CD8-positive, alpha-beta T cell (primary cell): ENCODE measurements at places on chromosomes 11 and 22. TPM values are rescaled to one million over a fixed set of nuclear protein-coding genes. Genes with fewer than 3 reads are reported as not detected.

- no peak for DNase-seq
Measured at GRCh38 chr11:126725043-126725442, 275.5 kb downstream of the KIRREL3 start.

GRCh38 chr22:28951530-28951929, 68.2 kb downstream of the ZNRF3 start:
- DNase-seq = no peak

- no peak for DNase-seq
Measured at GRCh38 chr22:31754813-31755212, 994 bp downstream of the DEPDC5 start.

DNA sequence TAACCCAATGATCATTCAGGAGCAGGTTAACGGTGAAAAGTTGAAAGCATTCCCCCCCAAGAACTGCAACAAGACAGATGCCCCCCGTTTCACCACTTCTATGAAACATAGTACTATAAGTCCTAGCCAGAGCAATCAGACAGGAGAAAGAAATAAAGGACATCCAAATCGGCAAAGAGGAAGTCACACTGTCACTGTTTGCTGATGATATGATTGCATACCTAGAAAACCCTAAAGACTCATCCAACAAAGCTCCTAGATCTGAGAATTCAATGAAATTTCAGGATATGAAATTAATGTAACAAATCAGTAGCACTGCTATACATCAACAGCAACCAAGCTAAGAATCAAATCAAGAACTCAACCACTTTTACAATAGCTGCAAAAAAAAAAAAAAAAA, 32.8 kb downstream of the PIWIL3 start:
- no peak for DNase-seq

DNA sequence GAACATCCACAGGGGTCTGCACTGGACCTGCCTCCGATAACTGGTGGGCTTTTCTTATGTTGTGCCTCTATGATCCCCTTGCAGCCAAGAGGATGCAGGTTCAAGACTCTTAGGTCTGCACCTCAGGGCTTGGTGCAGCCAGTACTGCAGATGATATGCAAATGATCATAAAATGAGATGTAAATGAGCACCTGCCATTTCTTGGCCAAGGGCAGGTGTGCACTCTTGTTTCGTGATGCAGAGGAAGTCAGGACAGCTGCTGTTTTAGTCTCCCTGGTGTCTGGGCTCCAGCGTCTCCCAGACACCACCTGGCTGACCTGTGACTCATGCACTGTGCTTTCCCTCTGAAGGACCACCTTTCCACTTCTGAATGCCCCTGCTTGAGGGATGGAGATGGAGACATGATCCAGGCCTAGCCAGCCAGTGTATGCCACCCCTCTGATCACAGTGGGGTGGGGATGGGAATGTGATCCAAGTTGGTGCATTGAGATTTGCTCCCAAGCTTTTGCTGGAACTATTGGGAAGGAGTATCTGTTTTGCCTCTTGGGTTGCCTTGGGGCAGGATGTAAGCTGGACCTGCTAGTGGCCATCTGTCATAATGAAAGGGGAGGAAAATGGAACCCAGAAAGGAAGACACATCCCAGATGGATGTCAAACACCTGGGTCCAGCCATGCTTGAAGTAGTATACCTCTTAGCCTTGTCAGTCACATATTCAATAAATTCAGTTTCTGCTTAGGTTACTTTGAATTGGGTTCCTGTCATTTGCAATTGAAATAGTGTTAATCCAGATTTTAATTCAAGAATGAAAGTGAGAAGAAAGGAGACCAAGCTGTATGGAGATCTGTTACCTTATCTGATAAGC, 3.3 kb upstream of the KCNJ11 start:
- DNase-seq = no peak

GRCh38 chr11:68142028-68142412, 20.8 kb upstream of the CHKA start:
- DNase-seq = no peak

DNA sequence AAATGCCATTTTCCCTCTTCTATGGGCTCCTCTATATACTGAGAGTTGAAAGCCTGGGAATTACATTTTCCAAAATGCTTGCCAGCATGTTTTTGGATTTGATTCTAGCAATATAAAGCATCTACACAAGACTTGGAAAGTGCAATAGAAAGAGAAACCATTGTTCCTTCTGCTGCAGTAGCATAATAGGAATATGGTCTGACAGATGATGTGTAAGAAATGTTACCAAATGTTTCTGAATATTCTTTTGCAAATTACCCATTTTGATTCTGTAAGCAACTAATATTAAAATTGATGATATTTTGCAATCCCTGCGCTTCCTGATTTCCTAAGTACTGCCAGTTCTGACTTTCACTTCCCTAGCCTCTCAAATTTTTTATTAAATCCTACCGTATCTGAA, 61.6 kb downstream of the CASP12 start:
- DNase-seq = no peak

- DNase-seq = no peak
Measured at GRCh38 chr11:10371926-10372641, 67.2 kb downstream of the ADM start.

- DNase-seq = no peak
Measured at GRCh38 chr11:2691991-2692875, 7.6 kb downstream of the KCNQ1OT1 start.

- no peak for DNase-seq
Measured at GRCh38 chr11:3817181-3817800, 8.9 kb downstream of the PGAP2 start.

- no peak for DNase-seq
Measured at GRCh38 chr11:2996976-2997375, 4.8 kb upstream of the NAP1L4 start.

DNA sequence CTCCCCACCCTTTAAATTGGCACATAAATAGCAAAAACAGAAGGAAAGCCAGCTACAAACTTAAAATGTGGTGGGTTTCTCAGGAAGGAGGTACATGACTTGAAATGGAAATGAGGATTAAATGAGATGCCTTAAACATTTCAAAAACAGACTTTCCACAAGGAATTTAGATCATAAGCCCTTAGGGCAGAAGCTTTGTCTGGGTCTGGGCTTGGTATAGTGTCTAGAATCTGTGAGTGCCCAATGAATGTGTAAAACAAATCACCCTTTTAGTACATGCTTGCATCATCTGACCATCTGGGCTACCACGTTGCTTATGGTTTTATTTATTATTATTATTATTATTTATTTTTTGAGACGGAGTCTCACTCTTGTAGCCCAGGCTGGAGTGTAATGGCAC, 37.1 kb upstream of the CREB3L1 start:
- DNase-seq = no peak

GRCh38 chr11:96680211-96681018, 290.6 kb downstream of the JRKL start:
- DNase-seq = no peak

DNA sequence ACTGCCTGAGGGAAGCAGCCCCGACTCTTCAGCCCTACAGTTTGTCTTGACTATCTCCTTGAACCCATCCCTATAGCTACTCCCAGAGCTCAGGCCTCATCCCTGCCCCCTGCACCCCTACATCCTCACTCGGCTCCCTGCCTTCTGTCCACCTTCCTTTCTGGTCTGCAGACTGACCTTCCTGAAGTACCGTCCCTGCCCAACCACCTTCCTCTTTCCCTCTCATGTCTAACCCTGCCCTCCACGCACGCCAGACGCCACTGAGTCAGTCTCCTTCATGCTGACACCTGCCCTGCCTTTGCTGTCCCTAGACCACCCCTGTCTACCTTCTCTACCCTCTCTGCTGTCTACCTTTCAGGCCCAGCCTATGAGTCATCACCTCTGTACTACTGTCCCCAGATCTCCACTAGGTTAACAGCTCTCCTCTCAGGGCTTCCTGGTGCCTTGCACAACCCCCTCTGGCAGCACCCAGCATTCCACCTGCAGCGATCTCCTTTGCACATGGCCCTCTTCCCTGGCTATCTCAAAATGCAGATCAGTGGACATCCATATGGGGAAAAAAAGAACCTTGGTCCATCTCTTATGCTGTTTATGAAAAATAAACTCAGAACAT, 8.9 kb downstream of the KCTD21 start:
- no peak for DNase-seq

Gene DDI1
- not detected for total RNA-seq

Gene FKBP2
- total RNA-seq = 19.4 TPM

Gene DEFB131B
- not detected for total RNA-seq

Gene TMEM132A
- not detected for total RNA-seq

Gene SPTY2D1
- total RNA-seq = 76.9 TPM

Gene HSPB2
- not detected for total RNA-seq

Gene SYNGR1
- total RNA-seq = 1.9 TPM

Gene PATE4
- not detected for total RNA-seq
